ENCODE measurements at places on chromosomes 5 and 9.

GRCh38 chr9:137168904-137169856 lies 671 bp downstream of the LRRC26 start:
- peak; percentile 24 for DNase-seq

DNA sequence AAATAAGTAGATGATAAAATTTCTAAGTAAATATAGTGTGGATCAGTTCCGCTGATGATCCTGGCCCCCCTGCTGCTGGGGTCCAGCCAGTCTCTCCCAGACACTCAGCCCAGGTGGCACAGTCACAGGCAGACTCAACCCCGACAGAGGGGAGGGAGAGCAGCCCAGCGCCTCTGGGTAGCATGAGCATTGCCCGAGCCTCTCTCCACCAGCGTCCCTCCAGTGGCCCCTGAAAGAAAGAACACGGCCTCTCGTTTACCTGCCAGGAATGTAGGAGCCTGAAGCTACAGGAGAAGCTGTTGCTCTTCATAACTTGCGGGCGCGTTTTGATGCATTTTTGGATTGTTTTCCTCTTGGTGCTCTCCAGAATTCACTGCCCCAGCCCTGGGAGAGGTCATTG lies 68.8 kb upstream of the ICE1 start:
- no peak for DNase-seq

- DNase-seq, result no peak
These were observed 108.8 kb upstream of the LPAR1 start for GRCh38 chr9:111147041-111147440.

- DNase-seq, result no peak
These were observed 39.5 kb upstream of the TNFSF15 start for GRCh38 chr9:114845373-114845772.

- no peak for DNase-seq
These were observed 38.7 kb upstream of the PTGS1 start for GRCh38 chr9:122332083-122332482.

DNA sequence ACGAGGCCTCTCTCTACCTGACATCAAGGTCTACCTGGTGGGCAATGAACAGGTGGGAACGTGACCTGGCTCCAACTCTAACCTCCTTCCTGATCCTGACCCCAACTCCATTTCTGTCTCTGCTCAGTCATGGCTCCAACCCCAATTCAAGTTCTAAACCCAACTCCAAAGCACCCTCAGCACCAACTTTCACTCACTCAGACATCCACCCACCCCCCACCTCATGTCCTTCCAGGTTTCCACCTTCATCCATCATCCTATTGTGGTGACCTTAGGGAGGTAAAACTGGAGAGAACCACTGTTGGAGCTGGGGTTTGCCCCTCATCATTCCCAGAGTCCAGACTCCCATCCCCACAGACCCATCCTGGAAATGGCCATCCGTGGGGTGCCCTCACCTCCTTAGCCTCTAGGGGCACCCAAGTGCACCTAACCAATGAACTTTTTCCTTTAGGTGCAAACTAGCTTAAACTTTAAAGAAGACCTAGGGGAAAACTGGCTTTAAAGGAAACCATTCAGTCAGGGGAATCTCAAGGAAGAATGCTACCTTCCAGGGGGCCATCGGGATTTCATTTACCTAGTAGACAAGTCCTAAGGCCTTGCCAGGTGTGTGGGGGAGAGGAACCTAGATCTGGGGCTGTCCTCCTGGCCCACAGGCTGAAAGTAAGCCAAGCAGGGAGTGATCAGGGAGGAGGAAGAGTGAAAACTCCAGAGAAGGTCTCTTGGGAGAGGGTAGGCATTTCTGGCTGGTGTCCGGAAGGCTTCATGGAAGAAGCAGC lies 11.3 kb downstream of the RGS14 start:
- DNase-seq, result no peak

DNA sequence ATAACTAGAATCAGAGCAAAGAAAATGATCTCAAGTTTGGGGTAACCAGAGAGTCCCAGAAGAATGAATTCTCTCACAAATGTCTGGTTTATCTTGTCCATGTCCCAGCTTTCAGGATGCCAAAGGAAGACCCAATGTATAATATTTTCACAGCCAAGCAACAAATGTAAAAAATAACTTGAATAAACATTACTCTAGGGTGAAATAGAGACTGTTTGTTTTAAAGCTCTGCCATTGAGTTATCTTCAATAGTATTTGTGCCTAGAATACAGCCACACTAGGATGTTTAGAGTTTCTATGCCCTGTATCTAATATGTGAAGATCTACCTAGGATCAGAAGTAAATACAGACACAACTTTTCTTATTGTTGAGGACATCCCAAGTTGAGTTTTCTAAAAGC lies at the start of gene OR13C4:
OR13C4 (minus strand) TSS at position 101 of the 400 bp plus-strand sequence; CDS start at position 101, 0 bp downstream.
- DNase-seq, result no peak

- no peak for DNase-seq
These were observed 7.8 kb downstream of the IL6ST start for GRCh38 chr5:55986931-55987330.

GRCh38 chr9:21677834-21678233 lies 124.6 kb upstream of the MTAP start:
- DNase-seq, result peak; percentile 89

- DNase-seq, result no peak
These were observed 50.2 kb downstream of the ARHGEF37 start for GRCh38 chr5:149631506-149631905.

DNA sequence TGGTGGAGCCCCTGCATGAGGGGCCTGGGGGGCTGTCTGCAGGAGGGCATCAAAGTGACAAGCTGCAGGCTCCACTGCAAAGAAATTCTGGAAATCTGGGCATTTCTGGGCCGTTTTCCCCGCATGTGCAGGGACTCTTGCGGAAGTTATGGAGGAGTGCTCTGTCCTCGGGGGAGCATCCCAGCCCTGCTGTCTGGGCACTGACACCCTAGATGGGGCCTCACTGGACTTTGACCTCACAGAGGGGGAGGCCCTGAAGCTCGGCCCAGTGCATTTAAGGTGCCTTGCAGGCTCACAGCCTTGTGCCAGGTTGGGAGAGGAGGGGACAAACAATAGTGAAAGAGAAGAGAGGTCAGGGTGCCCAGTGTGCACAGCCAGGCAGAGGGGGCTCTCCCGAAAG lies 35.4 kb downstream of the LHX3 start:
- DNase-seq, result no peak

- DNase-seq, result no peak
These were observed 4.4 kb upstream of the BHMT start for GRCh38 chr5:79107020-79107796.

- peak; percentile 55 for DNase-seq
These were observed 7.3 kb downstream of the PCDH1 start for GRCh38 chr5:141870871-141871270.

DNA sequence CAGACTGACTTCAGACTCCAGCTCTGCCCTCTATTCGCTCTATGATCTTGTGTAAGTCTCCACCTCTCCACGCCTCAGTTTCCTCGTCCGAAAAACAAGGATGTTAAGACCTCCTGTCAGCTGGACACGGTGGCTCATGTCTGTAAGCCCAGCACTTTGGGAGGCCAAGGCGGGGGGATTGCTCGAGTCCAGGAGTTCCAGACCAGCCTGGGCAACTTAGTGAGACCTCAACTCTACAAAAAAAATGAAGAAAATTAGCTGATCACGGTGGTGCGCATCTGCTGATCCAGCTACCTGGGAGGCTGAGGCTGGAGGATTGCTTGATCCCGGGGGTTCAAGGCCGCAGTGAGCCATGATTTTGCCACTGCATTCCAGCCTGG lies 36.6 kb upstream of the GABRP start:
- DNase-seq, result no peak

- DNase-seq, result no peak
These were observed 1252.5 kb downstream of the EFNA5 start for GRCh38 chr5:106418196-106418595.
